ENCODE measurements at places on chromosomes 4 and X.

DNA sequence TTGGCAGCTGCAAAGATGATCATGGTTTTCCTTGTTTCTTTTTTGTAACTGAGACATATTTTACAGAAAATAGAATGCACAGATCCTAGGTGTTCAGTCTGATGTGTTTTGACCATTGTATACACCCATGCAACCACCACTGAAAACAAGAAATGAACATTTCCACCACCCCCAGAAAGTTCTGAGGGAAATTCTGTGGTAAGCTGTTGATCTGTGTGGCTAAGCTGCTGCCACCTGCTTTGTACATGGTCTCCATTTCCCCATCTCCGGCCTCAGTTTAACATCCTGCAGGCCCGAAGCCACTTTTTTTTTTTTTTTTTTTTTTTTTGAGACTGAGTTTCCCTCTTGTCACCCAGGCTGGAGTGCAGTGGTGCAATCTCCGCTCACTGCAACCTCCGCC is 65.3 kb downstream of the NYX start:
- no peak for DNase-seq

- DNase-seq: peak; percentile 42
Observed at GRCh38 chr4:22487328-22487727, 28.5 kb downstream of the ADGRA3 start.

- peak; percentile 18 for DNase-seq
Observed at GRCh38 chr4:101835121-101835904, 44.8 kb downstream of the BANK1 start.

DNA sequence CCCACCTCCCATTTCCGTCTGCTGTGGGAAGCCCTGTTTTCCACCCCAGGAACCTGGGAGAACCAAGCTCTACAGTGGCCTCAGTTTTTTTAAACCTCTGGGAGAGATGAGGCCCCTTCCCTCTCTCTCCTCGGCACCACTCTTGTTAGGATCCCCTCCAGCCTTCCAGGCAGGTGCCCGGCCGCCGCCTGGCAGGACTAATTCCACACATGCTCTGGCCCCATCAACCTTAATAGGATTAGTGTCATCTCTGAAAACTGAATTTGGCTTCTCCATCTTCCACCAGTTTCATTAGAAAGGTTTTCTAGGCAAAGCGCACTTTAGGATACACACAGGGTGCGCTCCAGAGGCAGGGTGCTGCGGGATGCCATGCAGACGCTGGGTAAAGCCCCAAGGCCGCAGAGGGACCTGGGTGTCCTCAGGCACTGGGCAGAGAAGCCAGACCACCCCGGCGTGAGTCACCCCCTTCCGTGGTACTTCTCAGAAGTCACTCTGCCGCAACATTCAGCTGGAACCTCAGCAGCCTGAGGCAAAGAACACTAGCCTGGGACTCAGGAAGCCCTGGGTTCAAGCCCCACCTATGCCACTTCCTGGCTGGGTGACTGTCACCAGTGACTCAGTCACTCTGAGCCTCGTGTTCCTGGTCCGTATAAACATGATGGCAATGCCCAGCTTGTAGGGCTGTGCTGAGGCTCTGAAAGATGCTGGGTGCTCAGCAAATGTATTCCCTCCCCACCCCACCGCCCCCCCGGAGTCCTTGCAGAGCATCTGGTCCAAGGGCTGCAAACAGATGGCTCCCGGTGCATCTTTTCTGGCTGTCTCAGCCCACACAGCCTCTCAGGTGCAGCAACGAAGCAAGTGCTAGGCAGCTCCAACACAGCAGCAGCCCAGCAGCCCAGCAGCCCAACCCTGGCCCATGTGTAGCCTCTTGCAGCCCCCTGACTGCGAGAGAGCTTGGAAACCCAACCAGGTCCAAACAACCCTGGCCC is 29.1 kb downstream of the PPP2R2C start:
- no peak for DNase-seq

GRCh38 chrX:1521459-1521956 is 15.5 kb downstream of the P2RY8 start:
- DNase-seq: no peak

GRCh38 chr4:130653842-130654241 is 1557.9 kb downstream of the C4orf33 start:
- no peak for DNase-seq

GRCh38 chr4:790466-790820 is 35.5 kb downstream of the CPLX1 start:
- DNase-seq: no peak

- DNase-seq: peak; percentile 29
Observed at GRCh38 chrX:150848914-150849365, 49.5 kb downstream of the CD99L2 start.
